Stimulated activated CD8-positive, alpha-beta memory T cell treated with anti-CD3 and anti-CD28 coated beads, Interleukin-15, amount 100 ng/mL, for 1 hour (primary cell): ENCODE measurements at places on chromosomes 1 and 21.

DNA sequence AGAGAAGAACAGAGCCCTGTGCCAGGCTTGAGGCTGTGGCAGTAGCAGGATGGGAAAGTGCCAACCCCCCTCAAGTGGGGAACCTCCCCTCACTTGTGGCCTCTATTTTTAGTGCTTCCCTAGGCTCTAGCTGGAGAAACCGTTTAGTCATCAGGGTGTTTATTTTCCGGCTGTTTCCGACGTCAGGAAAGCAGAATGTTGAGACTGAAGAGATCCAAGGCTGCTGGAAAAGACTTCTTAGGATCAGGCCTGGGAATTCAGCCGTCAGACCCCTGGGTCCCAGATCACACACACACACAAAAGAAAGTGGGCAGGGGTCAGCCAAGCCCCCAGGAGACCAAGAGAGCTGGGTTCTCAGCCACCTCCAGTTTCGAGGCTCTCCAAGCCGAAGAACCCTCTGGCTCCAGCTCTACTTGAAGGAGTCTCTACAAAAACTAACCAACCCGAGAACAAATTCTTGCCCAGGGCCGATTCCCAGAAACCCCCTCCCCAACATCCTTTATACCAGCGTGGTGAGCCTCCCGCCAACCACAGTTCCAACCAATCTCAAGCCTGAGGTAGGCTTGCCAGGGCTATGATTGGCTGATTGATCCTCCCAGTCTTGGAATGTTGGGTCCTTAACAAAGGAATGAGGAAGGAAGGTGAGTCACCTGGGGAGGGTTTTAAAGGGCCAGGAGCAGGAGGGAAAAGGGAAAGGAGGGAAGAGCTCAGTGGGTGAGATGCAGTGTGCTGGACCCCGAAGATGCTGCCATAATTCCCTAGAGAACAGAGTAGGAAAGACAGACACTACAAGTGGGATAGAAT is 2.5 kb upstream of the MEF2D start:
- no peak for DNase-seq

DNA sequence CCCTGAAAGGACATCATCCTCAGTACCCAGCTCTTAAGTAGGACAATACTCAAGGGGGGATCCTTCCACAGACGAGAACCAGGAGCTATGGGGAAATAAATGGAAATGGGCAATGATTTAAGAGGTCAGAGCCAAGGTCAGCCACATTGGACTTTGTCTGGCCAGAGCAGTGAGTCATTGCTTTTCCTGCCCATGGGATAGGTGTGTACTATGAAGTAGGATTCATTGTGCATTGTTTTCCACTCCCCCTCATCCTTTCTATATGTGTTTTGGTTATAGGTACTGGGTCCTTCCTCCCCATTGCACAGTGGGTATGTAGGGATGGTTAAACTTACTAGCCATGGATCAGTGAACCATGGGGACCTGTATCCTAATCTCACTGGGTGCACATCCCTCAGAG is 328.9 kb upstream of the USP25 start:
- no peak for DNase-seq

DNA sequence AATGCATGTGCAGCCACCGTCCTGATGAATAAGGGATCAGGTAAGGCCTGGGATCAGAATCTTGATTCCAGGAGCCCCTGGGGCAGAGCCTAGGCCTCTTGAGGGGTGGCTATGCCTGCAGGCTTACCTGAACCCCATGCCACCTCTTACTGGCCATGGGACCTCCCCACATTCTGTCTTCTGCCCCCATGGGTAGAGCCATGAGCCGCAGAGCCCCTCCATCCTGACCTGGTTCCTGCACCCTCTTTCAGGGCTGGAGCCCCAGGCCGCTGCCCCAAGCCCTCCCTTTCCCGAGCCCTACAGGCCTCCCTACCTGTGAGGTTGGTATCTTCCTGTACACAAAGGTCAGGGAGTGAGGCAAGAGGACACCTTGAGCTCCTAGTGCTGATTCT is 120.8 kb downstream of the DMRTB1 start:
- DNase-seq = no peak

GRCh38 chr1:186033847-186034271 is 299.7 kb downstream of the HMCN1 start:
- no peak for DNase-seq

GRCh38 chr1:47211796-47212269 is 20.2 kb downstream of the TAL1 start:
- DNase-seq = no peak

GRCh38 chr1:229461032-229461668 is 27.3 kb upstream of the ACTA1 start:
- DNase-seq = no peak

DNA sequence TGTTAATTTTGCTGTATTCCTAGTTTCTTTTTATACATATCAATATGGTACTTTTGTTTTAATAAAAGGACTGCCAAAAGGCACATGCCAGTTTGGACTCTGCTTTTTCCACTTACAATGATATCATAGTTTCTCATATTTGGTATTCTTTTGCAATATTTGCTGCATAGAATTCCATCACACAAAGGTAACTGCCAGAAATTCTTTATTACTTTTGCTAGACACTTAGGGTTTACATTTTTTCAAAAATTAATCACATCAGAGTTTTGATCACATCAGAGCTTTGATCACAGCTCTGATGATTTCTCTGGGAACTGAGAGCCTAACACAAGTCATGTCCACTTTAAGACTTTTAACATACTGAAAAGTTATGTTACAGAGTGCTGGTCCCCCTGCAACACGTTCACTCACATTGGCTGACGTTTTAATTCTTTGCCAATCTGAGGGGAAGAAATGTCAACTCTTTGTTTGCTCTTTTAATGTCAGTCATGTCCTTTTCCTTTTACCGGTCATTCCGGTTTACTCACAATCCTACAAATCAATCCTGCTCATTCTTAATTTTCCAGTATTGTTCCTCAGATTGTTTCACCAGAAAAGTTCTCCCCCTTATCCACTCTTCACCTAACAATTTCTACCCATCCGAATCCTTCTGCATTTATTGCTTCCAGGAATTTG is 1.1 kb upstream of the CD46 start:
- no peak for DNase-seq

GRCh38 chr1:220123066-220123465 is 29.1 kb downstream of the IARS2 start:
- DNase-seq = no peak
